Stimulated activated CD8-positive, alpha-beta memory T cell treated with anti-CD3 and anti-CD28 coated beads, Interleukin-12 subunit alpha, Interleukin-12 subunit beta, amount 100 ng/mL, for 4 hours (primary cell): ENCODE measurements at places on chromosomes 3 and 15.

GRCh38 chr3:10716964-10717363 is 99.1 kb upstream of the SLC6A11 start:
- DNase-seq, result no peak

GRCh38 chr15:63181648-63182047 is 7.8 kb upstream of the RAB8B start:
- no peak for DNase-seq

DNA sequence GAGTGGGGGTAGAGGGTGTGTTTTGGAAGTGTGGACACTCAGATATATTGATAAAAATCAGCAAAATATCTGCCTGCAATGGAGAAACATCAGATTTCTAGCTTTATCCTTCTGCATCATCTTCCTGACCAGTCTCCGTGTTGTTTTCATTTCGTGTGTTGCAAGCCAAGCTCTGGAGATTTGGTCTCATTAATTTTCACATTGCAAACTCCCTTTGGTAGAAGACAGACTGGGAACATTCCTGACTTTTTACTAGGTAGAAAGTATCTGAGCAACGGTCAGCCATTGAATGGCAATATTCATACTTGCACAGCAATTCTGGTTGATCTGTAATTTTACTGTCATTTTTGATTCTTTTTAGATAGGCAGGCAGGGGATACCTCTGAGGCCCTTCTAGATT is 30.4 kb downstream of the FSTL1 start:
- DNase-seq, result no peak

DNA sequence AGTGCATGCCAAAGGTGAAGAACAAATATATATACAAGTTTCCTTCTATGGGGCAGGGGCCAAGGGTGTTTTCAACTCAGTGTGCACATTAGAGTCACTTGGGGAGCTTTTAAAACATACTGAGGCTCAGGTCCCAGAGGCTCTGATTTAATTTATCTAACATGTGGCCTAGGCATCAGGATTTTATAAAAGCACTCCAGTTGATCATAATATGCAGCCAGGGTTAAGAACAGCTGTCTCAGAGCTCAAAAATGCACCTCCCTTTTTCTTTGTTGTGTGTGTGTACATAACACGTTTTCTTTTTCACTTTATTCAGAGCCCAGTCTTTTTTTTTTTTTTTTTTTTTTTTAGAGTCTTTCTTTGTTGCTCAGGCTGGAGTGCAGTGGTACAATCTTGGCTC is 57.9 kb upstream of the SETD2 start:
- DNase-seq, result no peak

GRCh38 chr3:49674497-49674983 is 389 bp downstream of the APEH start:
- DNase-seq, result no peak
